NCI-H2081 (cell line): ENCODE measurements at places on chromosomes 4 and X.
A peak's percentile ranks its signal among the peaks of the same experiment; 100 is the strongest.

GRCh38 chrX:367866-368265 is 18.8 kb downstream of the PPP2R3B start:
- DNase-seq: no peak

DNA sequence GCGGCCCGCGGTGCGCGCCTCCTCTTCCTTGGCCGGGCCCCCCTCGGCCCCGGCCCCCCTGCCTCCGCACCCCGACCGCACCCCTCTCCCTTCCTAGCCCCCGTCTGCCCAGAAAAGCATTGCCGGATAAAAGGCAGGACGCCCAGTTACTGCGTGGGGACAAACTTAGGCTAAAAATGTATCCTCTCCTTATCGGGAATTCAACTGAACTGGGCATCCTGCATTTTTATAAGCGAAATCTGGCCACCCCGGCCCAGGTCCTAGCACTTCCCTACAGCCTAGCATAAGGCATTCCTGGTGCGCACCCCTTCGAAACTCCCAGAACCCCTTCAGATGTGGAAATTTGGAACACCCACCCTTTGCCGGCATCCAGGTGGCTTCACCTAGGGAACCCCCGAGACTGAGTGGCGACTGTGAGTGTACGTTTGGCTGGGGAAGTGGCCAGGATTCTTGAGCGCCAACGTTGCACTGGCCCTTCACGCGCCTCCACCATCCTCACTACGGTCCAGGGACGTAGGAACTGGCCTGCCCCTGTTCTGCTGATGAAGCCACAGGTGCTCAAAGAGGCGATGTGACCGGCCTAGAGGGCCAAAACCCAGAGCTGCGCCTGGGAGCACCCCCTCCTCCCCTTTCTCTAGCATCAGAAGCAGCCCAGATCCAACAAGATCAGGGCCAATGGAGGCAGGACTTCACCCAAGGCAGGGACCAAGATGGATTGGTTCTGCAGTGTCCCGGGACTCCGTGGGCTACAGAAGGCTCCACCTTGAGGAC is 5.7 kb upstream of the RNF4 start:
- DNase-seq: no peak

GRCh38 chr4:1203026-1203616 is 30.7 kb upstream of the SPON2 start:
- DNase-seq: no peak

- DNase-seq: peak; percentile 21
These were observed 13.1 kb downstream of the TCEAL7 start for GRCh38 chrX:103343105-103343504.

DNA sequence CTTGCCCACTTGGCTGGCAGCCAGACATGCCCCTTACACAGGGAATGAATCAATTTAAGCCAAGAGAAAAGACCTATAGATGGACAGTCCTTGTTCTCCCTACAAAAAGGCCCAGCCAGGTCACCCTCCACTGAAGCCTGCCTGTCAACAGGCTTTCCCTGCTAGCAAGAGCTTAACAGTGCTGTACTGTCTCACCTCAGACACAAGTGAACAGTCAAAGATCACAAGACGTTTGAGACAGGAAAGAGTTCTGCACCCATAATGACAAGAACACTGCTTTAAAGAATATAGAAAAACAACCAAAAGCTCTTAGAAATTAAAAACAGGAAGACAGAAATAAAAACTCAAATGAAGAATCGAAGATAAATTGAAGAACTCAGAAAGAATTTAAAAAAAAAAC is 4.6 kb downstream of the RNF175 start:
- DNase-seq: no peak

DNA sequence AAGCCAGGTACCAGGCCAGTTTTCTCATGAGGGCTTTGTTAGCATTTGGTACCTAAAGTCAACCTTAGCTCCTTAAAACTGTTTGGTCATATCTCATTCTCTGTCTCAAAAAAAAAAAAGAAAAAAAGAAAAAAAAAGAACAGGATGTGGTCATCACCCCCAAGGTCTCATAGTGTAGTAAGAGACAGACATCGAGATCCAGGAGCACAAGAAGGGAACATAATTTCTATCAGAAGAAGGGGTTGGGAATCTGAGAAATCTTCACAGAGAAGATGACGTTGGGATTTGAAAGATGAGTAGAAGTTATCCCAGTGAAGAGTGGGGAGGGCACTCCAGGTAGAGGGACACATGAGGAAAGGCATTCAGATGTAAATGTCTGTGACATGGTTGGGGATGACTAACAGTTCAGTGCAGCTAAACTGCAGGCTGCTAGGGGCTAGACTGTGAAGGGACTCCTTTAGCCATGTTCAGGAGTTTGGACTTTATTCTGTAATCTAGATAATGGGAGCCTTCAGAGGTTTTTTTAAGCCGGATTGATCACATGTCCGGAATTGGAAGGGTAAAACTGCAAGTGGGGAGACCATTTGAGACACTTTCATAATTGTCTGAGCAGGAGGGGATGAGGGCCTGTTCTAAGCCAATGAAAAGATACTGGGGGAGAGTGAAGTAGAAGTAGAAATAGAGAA is 26.9 kb upstream of the GJB1 start:
- DNase-seq: no peak
